ENCODE measurements at places on chromosomes 1 and 21. TPM values are rescaled to one million over a fixed set of nuclear protein-coding genes. Genes with fewer than 3 reads are reported as not detected.

DNA sequence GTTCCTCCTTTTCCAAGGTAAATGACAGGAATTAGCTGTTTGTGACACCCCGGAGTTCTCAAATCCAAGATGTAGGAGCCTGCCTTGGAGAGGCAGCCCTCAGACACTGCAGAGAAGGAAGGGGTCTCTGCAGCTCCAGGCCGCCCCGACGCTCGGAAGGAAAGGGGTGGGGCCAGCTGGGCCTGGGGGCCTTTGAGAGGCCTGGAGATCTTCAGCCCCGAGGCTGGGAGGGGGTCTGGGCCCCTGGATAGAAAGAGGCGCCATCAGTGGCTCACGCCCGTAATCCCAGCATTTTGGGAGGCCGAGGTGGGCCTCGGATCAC lies 1.1 kb upstream of the TNFRSF18 start:
- DNase-seq: no peak

DNA sequence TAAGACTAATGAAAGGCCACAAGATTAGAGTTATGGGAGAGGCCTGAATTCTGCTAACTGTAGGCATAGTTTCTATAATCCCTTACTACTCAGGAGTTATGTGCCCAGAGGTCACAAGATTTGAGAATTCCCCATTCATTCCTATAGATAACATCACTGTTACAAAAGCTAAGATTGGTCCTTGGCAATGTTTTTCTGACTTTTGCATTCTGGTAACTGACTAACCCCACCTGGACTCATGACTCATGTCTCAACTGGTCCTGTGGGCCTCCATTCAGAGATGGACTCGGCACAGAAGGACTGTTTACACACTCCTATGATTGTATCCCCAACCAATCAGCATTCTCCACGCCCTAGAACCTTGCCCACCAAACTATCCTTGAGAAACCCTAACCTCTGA lies 249.0 kb upstream of the ZP4 start:
- DNase-seq: no peak

Gene F5
- total RNA-seq: 3.4 TPM

Gene BTBD8
- 14.1 TPM for total RNA-seq

DNA sequence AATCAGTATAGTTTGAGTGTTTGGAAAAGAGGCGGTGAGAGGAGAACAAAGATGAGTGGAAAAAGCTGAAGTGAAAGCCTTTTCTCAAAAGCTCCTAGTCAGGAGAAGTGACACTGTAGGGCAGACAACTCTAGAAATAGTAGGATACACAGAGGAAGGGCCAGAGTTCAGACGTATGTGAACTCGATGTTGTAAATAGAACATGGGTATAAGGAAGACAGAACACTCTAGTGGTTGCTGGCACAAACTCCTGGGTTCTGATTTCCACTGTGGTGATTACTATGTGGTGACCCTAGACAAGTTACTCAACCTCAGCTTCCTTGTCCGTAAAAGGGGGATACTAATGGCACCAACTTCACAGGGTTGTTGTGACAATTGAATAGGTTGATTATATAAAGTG lies 30.2 kb upstream of the MGST3 start:
- no peak for DNase-seq

GRCh38 chr1:93414749-93415148 lies 33.2 kb upstream of the FNBP1L start:
- DNase-seq: no peak

- peak; percentile 92 for DNase-seq
These were observed at the start of gene E2F2 for GRCh38 chr1:23530747-23531561. Gene E2F2 (minus strand): TSS chr1:23531233. CDS start chr1:23530793, 440 bp downstream.

- DNase-seq: no peak
These were observed 40.6 kb downstream of the SCP2 start for GRCh38 chr1:52967666-52968065.

GRCh38 chr1:79074975-79075374 lies 68.4 kb upstream of the ADGRL4 start:
- no peak for DNase-seq

Gene SHISAL2A
- 1.7 TPM for total RNA-seq

DNA sequence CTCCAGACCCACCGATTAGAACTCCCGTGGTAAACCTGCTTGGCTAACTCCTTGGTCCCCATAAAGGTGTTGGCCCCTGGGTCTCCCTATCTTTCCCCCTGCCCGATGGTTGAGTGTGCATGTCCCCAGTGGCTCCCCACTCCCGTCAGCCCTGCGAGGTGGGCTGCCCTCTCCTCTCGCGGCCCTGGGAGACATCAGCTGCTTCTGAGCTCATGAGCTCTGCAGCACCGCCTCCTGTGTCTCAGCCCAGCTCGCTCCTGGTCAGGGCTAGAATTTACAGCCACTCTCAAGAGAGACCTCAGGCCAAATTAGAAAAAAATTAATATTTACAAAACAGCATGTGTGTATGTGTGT lies 15.9 kb upstream of the ZBTB21 start:
- peak; percentile 53 for DNase-seq

DNA sequence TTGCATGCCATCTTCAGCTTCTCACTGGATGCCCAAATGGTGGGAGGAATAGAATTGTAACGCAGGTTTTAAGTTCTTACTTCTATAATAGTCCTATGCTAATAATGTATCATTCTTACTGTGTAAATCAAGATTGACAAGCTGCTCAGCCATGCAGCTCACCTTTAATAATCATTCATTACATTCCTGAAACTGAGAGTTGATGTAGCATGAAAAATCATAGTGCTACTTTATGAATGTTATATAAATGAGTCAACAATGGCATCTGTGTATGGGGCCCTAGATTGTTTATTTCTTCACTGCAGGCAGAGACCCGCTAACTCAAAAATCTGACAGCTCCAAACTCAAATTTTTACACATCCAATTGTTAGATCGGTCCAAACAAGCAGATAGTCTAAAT lies 34.4 kb downstream of the FH start:
- no peak for DNase-seq

GRCh38 chr1:19327736-19328135 lies 15.6 kb downstream of the SLC66A1 start:
- DNase-seq: no peak

DNA sequence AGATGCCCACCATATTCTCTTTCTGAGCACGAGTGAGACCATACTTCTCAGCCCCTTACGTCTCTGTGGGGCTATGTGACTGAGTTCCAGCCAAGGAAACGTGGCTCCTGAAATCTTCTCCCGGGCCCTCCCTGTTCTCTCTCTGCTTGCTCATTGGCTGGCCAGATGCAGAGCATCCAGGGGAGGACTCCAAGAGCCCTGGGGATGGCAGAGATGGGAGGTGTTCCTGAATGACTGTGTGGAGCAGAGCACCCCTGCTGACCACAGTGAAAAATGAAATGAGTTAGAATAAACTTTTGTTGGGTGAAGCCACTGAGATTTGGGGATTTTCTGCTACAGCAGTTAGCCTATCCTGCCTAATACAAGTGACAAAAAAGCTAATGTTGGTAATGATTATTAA lies 23.8 kb downstream of the KIAA0040 start:
- DNase-seq: no peak

- no peak for DNase-seq
These were observed 70.9 kb downstream of the WDR64 start for GRCh38 chr1:241722947-241723346.

DNA sequence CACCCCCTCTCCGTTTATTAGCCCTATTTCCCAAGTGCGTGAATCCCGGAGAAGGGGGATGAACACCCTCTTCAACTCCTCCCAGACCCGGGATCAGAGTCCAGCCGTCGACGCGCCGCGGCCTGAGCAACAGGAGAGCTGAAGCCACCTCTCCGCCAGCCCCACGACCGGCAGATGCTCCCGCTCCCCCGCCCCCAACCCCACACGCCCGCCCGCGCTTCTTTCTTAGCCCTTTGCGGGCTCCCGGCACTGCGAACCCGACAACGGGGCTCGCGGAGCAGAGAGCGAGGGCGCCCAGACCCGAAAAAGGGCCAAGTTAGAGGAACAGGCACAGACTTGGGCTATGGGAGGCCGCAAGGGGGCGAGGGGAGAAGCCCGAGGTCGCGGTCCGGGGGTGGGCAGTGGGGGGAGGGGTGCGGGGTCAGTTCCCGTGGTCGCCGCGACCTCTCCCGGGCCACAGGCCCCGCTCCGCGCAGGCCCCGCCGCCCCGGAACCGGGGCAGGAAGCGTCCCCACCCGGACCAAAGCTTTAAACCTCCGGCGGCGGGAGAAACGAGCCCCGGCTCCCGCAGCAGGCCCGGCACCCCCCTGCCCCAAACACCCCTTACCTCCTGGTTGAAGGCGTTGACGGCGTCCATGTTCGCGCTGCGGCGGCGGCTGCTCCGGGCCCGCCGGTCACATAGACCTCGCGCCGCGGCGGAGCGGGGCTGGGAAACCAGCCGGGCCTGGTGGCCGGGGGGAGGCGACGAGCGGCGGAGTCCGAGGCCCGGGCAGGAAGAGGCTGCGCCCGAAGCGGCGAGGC lies 662 bp downstream of the SCAF4 start:
- peak; percentile 58 for DNase-seq

GRCh38 chr1:51644020-51644419 lies 27.1 kb downstream of the OSBPL9 start:
- no peak for DNase-seq

- DNase-seq: peak; percentile 21
These were observed 4.4 kb downstream of the CYB561D1 start for GRCh38 chr1:109498161-109498801.

- DNase-seq: no peak
These were observed 95.9 kb upstream of the RUNX1 start for GRCh38 chr21:35144978-35145377.

- DNase-seq: no peak
These were observed 255.5 kb upstream of the LRRC7 start for GRCh38 chr1:69312055-69312732.

- DNase-seq: peak; percentile 19
These were observed 12.8 kb downstream of the TRAPPC10 start for GRCh38 chr21:44024887-44025353.

DNA sequence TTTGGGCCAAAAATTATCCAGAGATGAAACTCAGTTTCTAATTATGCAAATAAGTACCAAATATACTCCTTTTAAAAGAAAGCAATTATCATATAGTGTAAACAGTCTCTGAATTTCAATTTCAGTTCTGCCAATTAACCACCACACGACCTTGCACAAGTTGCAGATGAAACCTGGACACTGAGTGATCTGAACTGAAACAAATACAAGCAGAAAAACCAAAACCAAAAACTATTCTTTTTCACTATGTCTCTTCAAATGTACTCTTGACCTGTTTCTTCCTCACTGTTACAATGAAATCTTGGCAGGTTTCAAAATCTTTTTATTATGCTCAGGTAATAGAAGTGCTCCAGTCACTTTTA lies 79.2 kb downstream of the TYW3 start:
- DNase-seq: no peak

DNA sequence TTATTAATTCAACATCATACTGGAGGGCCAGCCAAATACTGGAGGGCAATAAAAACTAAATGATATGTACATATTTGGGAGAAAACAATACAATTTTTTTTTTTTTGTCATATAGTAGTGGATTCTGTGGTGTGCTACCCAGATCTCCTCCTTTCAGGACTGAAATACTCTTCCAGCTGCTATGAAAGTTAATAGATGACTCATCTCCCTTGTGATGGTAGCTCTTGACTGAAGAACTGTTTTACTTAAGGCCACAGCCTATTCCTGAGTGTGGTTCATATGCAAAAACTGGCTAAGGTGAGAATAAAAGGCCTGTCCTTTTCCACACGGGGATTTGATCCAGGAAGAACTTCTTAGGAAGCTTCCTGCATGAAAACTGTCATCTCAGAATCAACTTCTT lies 307.9 kb downstream of the HLX start:
- no peak for DNase-seq

GRCh38 chr1:67970088-67970487 lies 80.3 kb downstream of the DIRAS3 start:
- DNase-seq: no peak

DNA sequence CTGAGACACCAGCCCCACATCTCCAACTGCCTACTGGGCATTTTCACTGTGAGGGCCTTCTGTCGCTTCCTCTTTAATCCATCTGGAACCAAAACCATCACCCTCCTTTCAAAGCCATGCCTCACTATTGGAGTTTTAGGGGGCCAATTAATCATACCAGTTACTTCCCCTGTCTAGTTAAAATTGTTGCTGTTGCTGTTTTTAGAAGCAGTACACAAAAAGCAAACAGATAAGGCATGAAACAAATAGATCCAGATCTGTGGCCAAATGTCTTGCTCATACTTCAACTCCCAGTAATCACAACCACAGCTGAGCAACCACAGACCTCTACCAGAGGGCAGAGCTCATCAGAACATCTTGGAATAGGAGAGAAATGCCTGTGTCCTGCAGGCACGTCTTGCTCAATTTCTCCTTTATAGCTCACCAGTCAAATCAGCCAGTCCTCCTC lies 133.8 kb upstream of the C1orf105 start:
- peak; percentile 53 for DNase-seq

- peak; percentile 80 for DNase-seq
These were observed 20.6 kb upstream of the TTC34 start for GRCh38 chr1:2821966-2822620.

GRCh38 chr21:46038871-46039397 lies 57.4 kb downstream of the COL6A1 start:
- no peak for DNase-seq

DNA sequence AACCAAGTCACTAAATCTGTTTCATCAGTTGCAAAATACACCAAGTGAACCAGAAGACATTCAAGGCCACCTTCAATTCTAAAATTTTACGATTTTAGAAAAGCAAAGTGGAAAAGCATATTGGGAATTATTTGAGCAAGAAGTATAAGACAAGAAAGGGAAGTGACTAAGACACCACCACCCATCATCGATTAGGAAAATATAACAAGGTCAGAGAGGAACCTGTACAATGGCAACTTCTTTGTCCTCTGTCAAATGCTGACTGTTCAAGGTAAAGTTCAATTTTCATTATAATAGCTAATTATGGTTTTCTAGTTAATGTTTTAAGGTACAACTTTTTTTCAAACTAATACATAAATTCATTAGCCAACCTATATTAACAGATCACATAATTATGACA lies 10.8 kb downstream of the FRRS1 start:
- no peak for DNase-seq

Gene ALX3
- not detected for total RNA-seq

Gene EDARADD
- total RNA-seq: 2.3 TPM

DNA sequence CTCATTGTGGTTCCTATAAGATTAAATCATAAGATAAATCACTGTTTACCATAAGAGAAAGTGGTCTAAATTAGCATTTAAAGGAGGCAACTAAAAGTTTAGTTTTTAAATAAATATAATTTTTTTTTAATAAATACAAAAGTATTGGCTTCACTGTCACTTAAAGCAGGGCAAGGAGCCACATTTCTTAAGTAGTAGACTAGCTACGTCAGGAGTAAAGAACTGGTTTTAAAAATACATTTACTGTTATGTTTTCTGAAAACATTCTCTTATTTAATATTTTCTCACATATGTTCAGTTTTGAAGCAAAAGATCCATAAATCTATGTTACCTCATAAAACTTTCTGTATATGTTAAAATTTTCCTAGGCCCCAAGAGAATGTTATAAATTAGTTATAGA lies 2.2 kb downstream of the ANGPTL1 start:
- no peak for DNase-seq

Gene RCSD1
- total RNA-seq: 29.4 TPM

GRCh38 chr1:116224111-116224510 lies 112.9 kb downstream of the MAB21L3 start:
- no peak for DNase-seq

DNA sequence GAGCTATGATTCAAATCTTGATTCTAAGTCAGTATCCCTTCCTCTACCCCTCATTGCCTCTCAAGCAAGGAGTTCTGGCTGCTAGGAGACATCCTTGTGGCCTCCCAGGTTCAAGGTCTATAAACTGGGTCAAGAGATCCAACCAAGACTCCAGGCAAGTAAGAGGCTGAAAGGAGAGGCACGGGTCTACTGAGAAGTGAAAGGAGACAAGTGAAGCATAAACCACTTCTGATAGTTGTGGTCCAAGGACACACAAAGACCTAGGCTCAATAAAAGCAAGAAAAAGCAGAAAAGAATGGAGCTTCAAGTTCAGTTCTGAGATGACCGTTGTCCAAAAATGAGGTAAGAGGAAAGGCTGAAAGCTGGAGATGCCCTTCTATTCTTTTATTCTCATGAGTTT lies 17.8 kb upstream of the PPP2R5A start:
- DNase-seq: no peak
